ENCODE measurements at places on chromosomes 7 and 10. TPM values are rescaled to one million over a fixed set of nuclear protein-coding genes. Genes with fewer than 3 reads are reported as not detected.
A peak's percentile ranks its signal among the peaks of the same experiment; 100 is the strongest.

DNA sequence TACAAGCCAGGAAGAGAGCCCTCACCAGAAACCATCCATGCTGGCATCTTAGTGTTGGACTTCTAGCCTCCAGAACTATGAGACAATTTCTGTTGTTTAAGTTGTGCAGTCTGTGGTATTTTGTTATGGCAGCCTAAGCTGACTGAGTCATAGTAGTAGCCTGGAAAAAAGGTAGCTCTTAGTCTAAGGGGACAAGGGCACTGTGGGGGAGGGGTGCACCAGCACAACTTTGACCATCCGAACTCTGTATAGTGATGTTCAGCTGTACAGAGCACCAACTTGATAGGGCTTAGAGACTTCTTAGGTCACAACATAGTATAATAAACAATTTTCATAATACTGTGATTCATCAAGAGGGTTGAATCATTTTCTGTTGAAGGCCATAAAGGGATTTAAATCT is 14.3 kb downstream of the EIF4EBP2 start:
- peaks cover 2% of the 10 kb centered on the region for H3K4me1 ChIP-seq
- no peaks in the 10 kb centered on the region for H3K27me3 ChIP-seq
- H3K4me3 ChIP-seq, result no peak overlapping the region
- DNase-seq, result no peak

GRCh38 chr7:66974986-66975590 is 20.3 kb downstream of the SBDS start:
- H3K4me1 ChIP-seq, result no peaks in the 10 kb centered on the region
- no peaks in the 10 kb centered on the region for H3K36me3 ChIP-seq
- peak; percentile 56 for DNase-seq
- H3K27me3 ChIP-seq, result no peaks in the 10 kb centered on the region
- no peak overlapping the region for H3K4me3 ChIP-seq

GRCh38 chr7:25877802-25878789 is 273.9 kb upstream of the NFE2L3 start:
- H3K27me3 ChIP-seq, result peaks cover 2% of the 10 kb centered on the region
- H3K36me3 ChIP-seq, result no peaks in the 10 kb centered on the region
- H3K4me3 ChIP-seq, result no peak overlapping the region
- H3K27ac ChIP-seq, result no peak overlapping the region

DNA sequence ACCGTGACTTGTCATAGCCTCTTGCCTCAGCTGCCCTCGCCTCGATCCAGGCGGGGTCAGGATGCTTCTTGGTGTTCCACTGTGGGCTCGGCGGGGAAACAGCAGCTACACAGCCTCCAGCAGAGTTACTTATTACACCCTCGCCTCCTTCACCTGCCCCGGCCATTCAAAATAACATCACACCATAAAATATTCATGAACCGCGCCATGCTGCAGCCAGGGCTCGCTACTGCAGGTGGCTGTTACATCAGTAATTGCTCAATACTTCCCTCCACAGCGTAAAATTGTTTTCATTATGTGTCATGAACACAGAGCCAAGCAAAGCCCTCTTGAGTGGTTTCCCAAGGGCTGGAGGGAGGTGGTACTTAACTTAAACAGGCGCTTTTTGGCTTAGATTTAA is 241.5 kb upstream of the SP8 start:
- H3K4me1 ChIP-seq, result no peaks in the 10 kb centered on the region
- no peak for DNase-seq
- H3K27me3 ChIP-seq, result no peaks in the 10 kb centered on the region

- H3K36me3 ChIP-seq, result no peaks in the 10 kb centered on the region
- no peak for DNase-seq
- H3K4me1 ChIP-seq, result no peaks in the 10 kb centered on the region
- no peak overlapping the region for H3K4me3 ChIP-seq
- no peaks in the 10 kb centered on the region for H3K27me3 ChIP-seq
- H3K27ac ChIP-seq, result no peak overlapping the region
These were observed 686.4 kb upstream of the C7orf33 start for GRCh38 chr7:147904219-147904576.

GRCh38 chr10:34549001-34549400 is 266.1 kb downstream of the PARD3 start:
- H3K27ac ChIP-seq, result no peak overlapping the region
- H3K36me3 ChIP-seq, result no peaks in the 10 kb centered on the region
- DNase-seq, result no peak

DNA sequence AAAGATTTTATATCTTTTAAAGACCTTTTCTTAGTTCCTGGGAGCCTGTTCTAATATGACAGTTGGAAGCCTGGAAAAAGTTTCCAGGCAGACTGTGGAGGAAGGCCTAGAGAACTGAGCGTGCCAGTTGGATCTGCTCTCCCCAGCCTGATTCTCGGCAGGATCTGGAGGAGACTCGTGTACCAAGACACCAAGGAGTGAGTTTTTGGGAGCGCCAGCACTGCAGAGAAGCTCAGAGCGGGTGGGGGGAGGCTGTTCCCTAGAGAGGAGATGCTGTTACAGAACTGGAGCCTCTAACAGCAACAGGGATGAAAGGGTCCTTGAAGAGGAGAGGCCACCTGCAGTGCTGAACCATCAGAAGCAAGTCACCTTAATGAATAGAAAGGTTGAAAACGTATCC is 52.9 kb downstream of the LYZL2 start:
- H3K27ac ChIP-seq, result no peak overlapping the region
- no peak overlapping the region for H3K4me3 ChIP-seq
- no peaks in the 10 kb centered on the region for H3K36me3 ChIP-seq
- DNase-seq, result no peak
- H3K4me1 ChIP-seq, result no peaks in the 10 kb centered on the region

Gene UPK3BL1
- total RNA-seq, result 7.5 TPM

Gene AKR1C8
- 0.30 TPM for total RNA-seq
